Stomach (tissue), 19 donors: ENCODE measurements at places on chromosomes 5 and 9. TPM values are rescaled to one million over a fixed set of nuclear protein-coding genes. Genes with fewer than 3 reads are reported as not detected.

COL15A1 gene
- 13.3 TPM for polyA plus RNA-seq

NRARP gene
- 2.0 TPM for polyA plus RNA-seq

DMRTA1 gene
- 1.4 TPM for polyA plus RNA-seq

DNA sequence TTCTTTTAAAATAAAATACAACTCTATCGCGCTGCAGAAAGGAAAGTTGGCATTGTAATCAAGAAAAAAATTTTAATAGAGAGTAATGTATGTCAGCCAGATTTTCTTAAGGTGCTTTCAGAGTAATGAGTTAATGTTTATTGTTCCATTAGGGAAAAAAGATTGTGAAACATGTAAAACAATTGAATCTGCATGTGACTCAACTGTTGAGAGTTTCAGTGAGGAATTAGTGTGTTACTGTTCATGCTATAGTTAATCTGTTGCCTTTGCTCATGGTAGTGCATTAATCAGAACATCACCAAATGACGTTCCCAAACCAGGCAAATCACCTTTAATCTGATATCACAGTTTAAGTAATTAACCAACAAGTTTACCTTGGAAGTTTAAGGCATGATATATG is 600.5 kb downstream of the NR2F1-AS1 start:
- DNase-seq, result no peak

GRCh38 chr5:26691486-26691885 is 346.9 kb downstream of the CDH9 start:
- DNase-seq, result no peak

DNA sequence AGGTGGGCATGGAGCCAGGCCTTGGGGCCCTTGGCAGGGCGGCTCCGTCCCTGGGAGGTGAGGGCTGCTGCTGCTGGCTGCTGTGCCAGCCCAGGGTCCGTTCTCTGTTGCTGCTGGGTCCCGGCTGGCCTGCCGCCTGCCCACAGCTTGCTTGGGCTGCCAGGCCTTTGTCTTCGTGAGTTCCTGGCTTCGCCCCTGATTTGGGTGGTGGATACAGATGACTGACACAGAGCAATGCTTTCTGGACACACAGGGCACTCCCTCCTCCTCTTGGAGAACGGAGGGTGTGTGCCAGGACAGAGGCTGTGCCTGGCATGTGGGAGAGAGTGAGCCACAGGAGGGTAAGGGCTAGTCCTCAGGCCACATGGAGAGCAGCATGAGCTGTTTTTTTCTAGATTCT is 166.1 kb downstream of the MACROH2A1 start:
- DNase-seq, result no peak

- no peak for DNase-seq
Measured at GRCh38 chr5:154385236-154385512, 60.6 kb upstream of the SAP30L start.

GRCh38 chr5:10828241-10828640 is 67.2 kb upstream of the DAP start:
- DNase-seq, result no peak

GRCh38 chr9:16207161-16207560 is 654.3 kb downstream of the CCDC171 start:
- no peak for DNase-seq
